ENCODE measurements at places on chromosomes 2 and 18.
A peak's percentile ranks its signal among the peaks of the same experiment; 100 is the strongest.

GRCh38 chr2:148507970-148508369 is 136.6 kb upstream of the EPC2 start:
- no peak for DNase-seq

GRCh38 chr2:112740527-112740926 is 19.7 kb downstream of the NT5DC4 start:
- DNase-seq: no peak

- peak; percentile 1 for DNase-seq
Observed at GRCh38 chr2:204072443-204073324, 136.1 kb downstream of the ICOS start.

GRCh38 chr2:8416849-8417832 is 264.7 kb upstream of the ID2 start:
- DNase-seq: no peak

DNA sequence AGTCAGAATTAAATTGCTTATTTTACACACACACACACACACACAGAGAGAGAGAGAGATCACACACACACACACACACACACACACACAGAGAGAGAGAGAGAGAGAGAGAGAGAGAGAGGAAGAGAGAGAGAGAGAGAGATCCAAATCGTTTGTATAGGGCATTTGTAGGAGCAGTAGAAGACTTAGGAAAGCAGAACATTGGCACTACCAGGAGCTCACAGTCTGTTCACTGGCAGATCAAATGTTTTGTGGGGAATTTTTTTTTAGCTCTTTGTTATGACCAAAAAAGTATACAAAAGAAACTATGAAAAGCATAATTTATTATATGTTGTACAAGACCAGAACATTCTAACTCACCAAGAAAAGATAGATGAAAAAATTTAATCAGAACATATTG is 81.8 kb downstream of the MBD5 start:
- no peak for DNase-seq

- no peak for DNase-seq
Observed at GRCh38 chr2:113672326-113672932, 45.4 kb downstream of the RABL2A start.

GRCh38 chr18:63271148-63271547 is 48.4 kb downstream of the BCL2 start:
- DNase-seq: no peak

DNA sequence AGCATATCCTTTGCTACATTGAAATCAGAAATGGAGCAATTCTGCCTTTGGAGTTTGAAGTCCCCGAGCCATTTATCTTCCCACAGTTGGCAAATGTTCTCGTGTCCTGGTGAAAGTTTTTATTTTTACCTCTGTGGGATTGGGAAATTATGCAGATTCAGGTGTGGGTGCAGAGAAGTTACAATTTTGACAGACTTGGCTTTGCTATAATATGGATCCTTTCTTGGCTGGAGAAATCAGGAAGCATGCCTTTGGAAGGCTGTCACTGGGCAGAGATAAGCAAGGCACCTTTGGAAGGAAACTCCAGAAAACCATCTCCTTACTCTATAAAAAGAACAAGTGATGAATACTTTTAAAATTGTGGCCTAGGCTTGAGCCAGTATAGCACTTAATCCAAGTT is 278.3 kb downstream of the SETBP1 start:
- peak; percentile 78 for DNase-seq

GRCh38 chr2:209368914-209369313 is 54.9 kb upstream of the MAP2 start:
- peak; percentile 96 for DNase-seq

- peak; percentile 17 for DNase-seq
Observed at GRCh38 chr18:36419900-36420531, 122.5 kb downstream of the FHOD3 start.

- DNase-seq: peak; percentile 46
Observed at GRCh38 chr2:216081487-216082116, at the start of the genes PECR and TMEM169. PECR (minus strand) TSS chr2:216081809; CDS start chr2:216081741, 68 bp downstream. TMEM169 (plus strand) TSS chr2:216081919; CDS start chr2:216095964, 14,045 bp downstream.

DNA sequence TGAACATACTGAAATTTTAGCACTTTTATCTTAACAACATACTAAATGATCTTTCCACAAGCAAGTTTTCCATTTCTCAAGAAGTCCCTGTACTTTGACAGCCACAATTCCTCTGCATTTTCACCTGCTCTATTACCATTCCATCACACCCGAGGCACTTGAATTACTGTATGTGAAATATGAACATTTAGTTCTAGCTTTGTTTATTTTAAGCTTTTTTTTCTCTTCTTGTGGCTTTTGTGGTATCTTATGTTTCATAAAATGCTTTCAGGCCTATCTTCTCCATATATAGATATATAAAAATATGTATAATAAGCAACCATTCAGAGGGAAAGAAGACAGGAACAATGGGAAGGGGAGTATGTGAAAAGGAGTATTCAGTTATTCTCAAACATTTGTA is 693.9 kb downstream of the SATB2 start:
- no peak for DNase-seq

DNA sequence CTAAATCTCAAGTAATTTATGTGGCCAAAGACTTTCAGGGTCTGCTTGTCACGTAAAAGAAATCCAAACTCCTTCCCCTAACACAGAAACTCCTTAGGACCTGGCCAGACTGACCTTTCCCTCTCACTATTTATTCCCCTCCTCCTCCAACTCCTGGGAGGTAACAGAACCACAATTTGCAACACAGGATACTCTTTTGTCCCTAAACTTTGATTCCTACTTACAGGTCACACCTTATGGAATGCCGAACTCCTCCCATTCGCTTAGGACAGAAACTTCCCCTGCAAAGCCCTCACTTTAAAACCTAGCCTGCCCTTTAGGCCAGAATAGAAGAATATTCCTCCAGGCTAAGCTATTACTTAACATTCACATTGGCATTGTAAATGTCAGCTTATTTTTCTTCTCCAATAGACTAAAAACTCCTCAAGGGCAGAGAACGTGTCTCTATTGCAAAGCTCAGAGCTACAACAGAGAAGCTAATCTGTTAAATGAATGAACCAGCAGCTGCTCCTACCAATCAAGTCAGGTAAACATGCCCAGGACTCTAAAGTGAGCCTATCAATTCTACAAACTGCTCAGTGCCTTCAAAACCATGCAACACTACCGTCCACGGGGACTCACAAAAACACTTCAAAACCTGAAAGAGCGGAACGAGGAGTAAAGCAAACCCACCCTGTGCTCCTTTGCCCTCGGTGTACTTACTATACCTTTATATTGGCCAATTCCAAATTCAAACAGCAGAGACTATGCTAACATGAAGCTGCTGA is 6.1 kb downstream of the INO80D start:
- DNase-seq: no peak

GRCh38 chr2:37985333-37985732 is 60.2 kb downstream of the RMDN2 start:
- DNase-seq: peak; percentile 85

DNA sequence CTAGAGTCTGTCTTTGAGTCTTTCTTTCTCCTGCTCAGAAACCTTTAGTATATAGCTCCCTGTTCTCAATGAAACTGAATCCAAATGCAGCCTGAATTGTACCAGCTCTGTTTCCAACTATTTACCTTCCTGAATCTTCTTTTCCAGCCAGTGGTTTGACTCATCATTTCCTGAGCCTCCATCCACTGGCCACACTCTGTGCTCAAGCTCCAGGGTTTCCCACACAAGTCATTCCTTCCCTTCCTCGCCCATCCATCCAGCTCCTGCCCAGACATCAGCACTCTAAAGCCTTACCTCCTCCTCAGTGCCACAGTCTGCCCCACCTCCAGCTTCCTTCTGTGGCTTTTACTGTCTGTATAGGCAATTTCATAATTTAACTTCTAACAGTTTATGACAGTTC is 233.6 kb upstream of the RASGRP3 start:
- DNase-seq: peak; percentile 82
